Fibroblast of villous mesenchyme (primary cell): ENCODE measurements at places on chromosomes 3 and 15. TPM values are rescaled to one million over a fixed set of nuclear protein-coding genes. Genes with fewer than 3 reads are reported as not detected.
A peak's percentile ranks its signal among the peaks of the same experiment; 100 is the strongest.

Gene CTXND1
- not detected in 2 replicates for total RNA-seq

- no peak for DNase-seq
These were observed 551.9 kb downstream of the EDEM1 start for GRCh38 chr3:5739299-5739935.

DNA sequence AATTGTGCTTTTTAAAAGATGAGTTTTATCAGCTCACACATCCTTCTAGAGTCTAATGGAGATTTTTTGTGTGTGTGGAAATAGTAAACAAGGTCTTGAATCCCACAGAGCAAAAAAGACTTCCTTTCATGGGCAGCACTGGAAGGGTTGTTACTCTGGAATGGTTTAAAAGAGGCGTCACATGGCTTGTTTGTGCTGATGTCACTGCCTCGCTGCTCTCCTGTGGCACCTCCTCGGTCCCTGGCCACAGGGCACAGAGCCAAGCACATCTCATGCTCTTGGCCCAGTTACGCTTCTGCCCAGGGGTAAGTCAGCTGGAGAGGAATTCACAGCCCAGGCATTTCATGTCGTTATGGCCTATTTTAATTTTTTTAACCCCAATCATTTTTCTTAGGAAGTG, 53.2 kb downstream of the PGPEP1L start:
- DNase-seq = peak; percentile 75

- DNase-seq = no peak
These were observed 4.3 kb downstream of the GNAT1 start for GRCh38 chr3:50195501-50196252.

- no peak for DNase-seq
These were observed 607.4 kb downstream of the NTRK3 start for GRCh38 chr15:87649175-87649574.

Gene GLDN
- total RNA-seq = 0.32 and 0.43 TPM in 2 replicates

- DNase-seq = no peak
These were observed 89.4 kb upstream of the RGMA start for GRCh38 chr15:93178371-93178770.
